Endothelial cell of coronary artery (primary cell): ENCODE measurements at places on chromosomes 12 and 14. TPM values are rescaled to one million over a fixed set of nuclear protein-coding genes. Genes with fewer than 3 reads are reported as not detected.

Gene KCNJ8
- total RNA-seq = 0.56 TPM in 1 of 2 replicates, not detected in the other

Gene OR4K15
- not detected in 2 replicates for total RNA-seq

Gene TAS2R46
- total RNA-seq = 1.3 and 3.1 TPM in 2 replicates

Gene PTCSC3
- total RNA-seq = not detected in 2 replicates

Gene LDHB
- total RNA-seq = 739 and 748 TPM in 2 replicates

Gene KRT79
- total RNA-seq = 0.28 TPM in 1 of 2 replicates, not detected in the other

Gene PLCZ1
- total RNA-seq = 0.18 TPM in 1 of 2 replicates, not detected in the other

Gene ACSM4
- not detected in 2 replicates for total RNA-seq

Gene NOP9
- total RNA-seq = 24.8 and 25.4 TPM in 2 replicates

Gene BRI3BP
- total RNA-seq = 4.2 and 5.0 TPM in 2 replicates
